IPS DF 19.7 (cell line): ENCODE measurements at places on chromosomes 1 and 21.

GRCh38 chr21:38351961-38352521 is 95.2 kb downstream of the KCNJ15 start:
- DNase-seq: peak; percentile 50

GRCh38 chr1:221880182-221880581 is 138.3 kb upstream of the DUSP10 start:
- DNase-seq: no peak

DNA sequence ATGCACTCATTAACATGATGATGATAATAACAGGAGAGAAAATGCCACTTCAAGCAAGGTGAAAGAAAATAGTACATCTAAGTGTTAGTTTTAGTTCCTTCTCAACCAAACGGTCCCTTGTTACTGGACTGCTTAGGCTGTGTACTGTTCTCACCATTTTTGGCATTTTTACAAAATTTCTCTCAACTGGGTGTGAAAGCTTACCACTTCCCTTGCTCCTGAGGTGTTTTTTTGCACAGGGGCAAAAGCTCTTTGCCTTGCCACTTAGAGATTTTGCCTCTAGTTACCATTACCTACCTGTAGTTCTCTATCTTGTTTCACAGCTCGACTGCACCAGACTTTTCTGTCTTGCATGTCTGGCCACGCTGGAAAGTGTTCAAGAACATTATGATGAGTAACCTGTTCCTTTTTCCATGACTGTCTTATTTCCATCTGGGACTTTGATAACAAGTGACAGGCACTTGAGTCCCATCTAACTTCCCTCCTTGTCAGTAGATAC is 10.7 kb downstream of the NEK7 start:
- no peak for DNase-seq

DNA sequence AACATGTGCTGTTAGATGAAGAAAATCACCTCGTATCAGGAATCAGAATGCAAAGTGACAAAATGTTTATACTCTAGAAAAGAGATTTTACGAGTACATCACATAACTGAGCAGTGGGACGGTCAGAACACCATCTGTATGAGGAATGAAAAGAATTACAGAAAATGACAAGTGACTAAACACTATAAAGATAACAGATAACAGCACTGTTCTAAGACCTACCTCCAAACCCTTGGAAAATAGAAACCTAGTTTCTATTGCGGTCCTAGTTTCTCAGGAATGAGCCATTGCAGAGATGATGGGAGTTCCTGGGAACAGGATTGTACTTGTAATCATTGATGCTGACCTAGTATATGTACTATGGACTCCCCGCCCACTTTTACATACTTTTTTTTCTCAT is 839.4 kb upstream of the ADAMTS5 start:
- DNase-seq: no peak

DNA sequence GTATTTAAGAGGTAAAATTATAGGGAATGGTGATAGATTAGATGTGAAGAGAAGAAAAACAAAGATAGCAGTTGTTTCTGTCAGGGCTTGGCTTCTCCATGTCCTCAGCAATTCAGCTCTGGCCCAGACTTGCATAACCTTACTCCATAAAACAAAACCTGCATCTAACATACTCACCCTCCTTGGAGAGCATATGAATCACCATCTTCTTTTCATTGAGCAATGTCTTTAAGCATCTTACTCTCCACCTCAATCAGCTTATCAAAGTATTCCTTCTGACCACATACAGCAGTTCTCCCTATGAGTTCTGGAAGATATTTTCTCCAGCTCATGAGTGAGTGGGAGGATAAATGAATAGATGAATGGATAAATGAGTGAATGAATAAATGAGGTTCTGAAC is 49.0 kb downstream of the RAB3B start:
- DNase-seq: no peak

DNA sequence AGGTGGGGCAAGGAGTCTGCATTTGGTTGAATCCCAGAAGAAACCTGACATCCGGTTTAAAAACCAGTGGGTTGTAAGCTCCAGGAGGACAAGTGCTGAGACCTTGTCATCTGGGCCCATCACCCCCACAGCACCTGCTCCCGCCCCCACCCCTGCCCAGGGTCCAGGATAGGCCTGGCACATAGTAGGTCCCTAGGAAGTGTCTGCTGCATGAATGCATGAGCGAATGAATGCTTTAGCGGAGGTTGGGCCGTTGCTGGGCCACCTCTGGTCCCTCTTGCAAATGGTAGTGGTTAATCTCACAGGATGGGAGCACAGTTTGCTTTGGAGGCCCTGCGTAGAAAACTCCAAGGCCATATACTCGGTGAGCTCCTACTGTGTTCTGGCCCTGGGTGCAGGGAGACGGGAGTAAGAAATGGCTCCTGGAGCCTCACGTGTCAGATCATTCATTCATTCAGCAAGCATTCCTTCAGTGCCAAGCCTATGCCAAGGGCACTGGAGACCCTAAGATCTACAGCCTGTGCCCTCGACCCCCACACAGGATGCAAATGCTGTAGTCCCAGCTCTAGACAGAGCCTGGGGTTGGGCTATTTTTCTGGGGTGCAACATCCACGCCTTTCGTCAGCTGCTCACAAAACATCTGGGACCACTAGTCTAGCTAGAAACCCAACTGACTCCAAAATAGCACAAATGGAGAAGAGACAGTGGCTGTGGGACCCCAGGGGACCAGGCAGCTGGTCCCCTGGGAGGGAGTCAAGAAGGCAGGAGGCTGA is 28.9 kb downstream of the EPHA2 start:
- no peak for DNase-seq

DNA sequence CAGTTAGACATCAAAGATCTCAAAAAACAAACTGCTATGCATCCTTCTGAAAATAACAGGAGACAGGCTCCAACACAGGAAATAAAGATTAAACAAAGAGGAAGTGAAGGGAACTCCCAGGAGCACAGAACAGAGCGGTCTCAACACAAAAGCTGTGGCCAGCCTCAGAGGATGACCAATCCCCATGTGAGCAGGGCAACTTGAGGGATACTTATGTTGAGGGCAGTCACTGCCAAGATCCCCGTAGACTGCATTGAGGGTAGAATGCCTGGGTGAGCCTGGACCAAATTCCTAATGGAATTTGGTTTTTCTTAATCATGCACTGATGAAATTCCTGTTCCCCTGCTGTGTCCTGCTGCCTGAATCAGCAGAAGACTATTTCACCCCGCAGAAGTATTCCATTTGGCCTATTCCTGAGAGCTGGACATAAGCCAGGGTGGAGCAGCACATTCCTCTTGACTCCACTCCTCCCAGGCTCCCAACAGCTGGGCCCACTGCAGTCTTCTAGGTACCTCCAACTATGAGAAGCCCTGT is 49.0 kb downstream of the JAK1 start:
- no peak for DNase-seq

DNA sequence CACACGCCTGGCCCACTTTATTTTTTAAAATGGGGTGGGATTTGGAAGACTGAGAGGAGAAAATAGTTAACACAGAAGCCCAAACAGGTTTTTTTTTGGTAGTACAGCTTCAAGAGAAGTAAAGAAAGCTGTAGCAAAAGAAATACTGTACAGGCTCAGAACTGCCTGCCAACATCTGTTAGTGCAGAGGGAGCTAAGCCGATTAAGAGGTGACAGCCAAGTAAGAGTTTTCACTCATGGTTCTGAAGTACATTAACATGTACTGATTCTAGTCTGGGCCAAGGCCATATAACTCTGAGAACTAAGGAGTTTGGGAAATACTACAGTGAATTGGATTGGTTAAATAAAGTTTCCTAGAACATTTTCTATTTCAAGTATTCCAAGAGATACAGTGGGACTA is 51.6 kb downstream of the EIF2B3 start:
- DNase-seq: no peak

DNA sequence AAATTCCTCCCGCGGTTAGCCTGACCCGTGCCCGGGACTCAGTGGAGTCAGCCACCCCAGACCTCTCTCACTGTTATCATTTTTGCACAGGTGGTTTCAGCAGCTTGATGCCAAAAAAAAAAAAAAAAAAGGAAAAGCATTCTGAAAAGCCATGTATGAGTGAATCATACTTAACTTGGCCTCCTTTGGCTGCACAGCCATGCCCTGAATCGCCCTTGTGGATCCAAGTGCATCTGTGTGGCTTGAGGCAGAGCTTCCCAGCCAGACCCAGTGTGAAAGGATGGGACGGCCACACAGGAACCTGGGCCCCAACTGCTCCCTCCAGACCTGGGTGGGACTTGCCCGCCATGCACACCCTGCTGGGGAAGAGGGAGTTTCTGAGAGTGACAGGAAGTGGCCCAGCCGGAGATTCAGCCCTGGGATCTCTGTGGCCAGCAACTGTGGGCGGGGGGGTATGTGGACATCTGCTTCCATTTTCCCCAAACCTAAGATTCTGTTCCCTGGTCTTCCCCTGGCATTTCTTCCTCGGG is 8.6 kb downstream of the YBEY start:
- no peak for DNase-seq

DNA sequence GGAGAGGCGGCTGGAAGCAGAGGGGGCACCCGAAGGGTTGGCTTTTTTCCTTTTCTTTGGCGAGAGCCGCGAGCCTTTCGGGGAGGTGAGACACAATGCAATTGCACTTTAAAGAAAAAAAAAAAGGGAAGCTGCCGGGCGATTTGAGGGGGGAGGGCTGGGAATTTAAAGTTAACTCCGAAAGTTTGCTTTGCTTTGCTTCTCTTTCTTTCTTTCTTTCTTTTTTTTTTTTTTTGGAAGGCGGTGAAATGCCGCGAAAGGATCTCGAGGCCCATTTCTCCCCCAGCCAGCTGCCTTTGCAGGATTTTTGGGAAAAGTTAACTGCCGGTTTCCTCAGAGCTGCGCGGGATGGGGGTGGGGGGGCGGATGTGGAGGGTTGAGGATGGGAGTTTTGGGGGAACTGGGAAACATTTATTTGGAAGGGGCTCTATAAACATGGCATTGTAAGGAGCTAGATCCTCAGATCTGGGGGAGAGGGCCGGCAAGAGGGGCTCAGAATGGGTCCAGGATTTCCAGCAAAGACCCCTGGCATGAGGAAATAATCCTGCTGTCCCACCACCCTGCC is 997 bp downstream of the ZNF362 start:
- DNase-seq: no peak

DNA sequence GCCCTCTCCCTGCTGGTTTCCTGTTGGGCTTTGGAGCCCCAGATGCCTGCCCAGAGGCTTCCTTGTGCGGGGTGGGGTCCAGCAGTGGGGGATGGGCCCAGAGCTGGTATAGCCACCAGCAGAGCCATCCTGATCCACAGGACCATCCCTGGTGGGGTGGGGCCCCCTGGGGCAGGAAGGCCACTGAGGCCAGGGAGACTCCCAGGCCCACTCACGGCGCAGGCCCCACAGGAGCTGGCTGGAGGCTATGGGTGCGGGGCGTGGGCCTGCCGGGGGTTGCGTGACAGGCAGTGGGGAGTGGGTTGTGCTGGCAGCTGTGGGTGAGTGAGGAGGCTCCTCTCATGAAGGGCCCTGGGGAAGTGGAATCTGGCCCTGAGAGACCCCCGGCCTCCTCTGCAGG is 5.7 kb downstream of the LRRC3 start:
- no peak for DNase-seq

DNA sequence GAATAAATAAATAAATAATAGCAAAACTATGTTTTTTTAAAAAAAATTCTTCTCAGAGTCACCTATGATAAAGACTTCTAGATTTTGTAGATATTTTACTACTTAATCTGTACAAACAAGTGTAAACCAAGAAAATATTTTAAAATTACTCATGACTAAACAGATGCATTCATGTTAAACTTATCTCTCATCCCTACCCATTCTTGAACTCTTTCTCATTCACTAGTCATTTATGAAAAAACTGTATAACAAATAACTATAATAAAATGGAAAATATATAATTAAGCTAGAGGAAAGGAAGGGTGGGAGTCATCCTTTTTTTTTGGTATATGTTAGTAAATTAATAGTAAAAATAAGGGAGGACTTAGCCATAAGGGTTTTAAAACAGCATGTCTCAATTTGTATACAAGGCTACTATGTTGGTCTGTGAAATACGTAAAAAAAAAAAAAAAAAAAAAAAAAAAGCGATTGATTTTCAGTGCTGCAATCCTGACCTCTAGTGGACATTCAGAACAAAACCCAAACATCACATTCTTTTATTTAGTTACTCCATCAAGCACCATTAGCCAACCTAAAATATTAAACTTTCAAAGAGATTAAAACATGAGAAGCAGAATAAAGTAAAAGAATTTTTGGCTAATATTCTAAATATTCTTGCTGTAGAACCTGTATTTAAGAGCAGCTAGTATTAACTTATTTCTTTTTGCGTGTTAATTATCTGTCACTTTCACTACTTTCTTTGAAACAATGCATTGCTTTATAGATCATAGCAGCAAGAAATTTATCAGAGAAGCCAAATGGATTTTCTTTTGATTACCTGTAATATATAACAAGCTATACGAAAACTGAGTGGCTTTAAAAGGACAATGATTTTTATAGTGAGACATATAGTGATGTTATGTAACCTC is 255.8 kb upstream of the CACYBP start:
- DNase-seq: no peak

- DNase-seq: peak; percentile 75
Observed at GRCh38 chr1:119711804-119712341, at the start of gene PHGDH. PHGDH (plus strand) TSS chr1:119711934; CDS start chr1:119712023, 89 bp downstream.

DNA sequence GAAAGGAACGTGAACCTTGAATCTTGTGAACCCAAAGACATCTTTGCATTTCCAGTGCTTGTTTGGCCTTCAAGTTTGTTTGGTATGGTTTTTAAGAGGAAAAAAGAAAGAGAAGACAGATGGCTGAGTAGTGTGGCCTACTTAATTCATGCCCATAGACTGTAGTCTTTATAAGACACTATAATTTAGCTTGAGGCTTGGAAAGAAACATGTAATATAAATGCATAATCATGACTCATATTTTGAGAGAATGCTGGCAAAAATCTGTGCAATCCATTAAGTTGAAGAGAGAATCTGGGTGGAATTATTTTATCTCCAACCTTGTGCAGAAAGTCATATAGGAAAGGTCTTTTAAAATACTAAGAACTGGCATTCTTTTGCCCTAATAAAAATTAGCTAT is 179.3 kb downstream of the SIPA1L2 start:
- no peak for DNase-seq

DNA sequence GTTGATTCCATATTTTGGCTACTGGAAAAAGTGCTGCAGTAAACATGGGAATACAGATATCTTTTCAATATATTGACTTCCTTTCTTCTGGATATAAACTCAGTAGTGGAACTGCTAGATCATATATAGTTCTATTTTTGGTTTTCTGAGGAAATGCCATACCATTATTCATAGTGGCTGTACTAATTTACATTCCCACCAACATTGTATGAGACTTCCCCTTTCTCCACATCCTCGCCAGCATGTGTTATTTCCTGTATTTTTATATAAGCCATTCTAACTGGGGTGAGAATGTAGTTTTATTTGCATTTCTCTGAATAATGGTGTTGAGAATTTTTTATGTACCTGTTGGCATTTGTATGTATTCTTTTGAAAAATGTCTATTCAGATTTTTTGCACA is 385.2 kb downstream of the NUF2 start:
- no peak for DNase-seq

DNA sequence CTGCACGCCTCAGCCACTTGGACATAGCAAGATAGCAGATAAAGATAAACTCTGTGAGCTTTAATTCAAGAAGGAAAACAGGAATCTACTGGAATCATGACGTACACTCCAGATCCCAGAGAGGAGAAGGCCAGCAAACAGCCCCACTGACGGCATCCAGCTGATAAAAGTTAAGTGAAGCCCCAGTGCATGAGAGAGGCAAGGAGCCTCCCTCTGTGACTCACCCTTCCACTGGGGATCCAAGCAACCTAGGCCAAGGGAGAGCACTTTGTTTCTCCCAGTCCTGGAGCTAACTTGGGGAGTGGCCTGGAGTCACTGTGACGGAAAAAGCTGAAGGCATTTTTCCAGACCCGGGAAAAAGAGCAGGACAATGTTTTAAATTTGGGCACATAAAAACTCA is 270.0 kb downstream of the AKT3 start:
- no peak for DNase-seq
